CD4-positive, alpha-beta T cell treated with Interleukin-1 beta for 1 hour (primary cell): ENCODE measurements at places on chromosomes 1 and 21.

GRCh38 chr1:39466413-39467107 lies 24.9 kb upstream of the BMP8A start:
- no peak for DNase-seq

- no peak for DNase-seq
Observed at GRCh38 chr1:199490769-199491527, 536.6 kb upstream of the NR5A2 start.

DNA sequence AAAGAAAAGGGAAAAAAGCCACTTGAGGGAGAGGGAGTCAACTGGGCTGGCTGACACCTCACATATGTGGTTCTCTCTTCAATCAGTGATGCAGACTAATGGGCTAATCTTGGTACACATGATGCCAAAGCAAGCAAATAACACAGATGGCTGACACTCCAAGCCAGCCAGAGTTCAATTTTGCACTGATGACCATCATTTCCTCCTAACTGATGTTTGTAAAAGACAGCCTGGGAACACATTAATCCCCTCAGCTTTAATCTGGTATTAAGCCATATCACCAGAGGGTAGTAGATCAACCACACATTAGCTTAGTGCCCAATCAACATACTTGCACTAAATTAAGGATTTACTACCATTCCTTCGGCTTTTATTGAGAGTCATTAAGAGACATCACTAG lies 2.8 kb downstream of the VPS72 start:
- no peak for DNase-seq

GRCh38 chr1:55531644-55532043 lies 316.5 kb upstream of the USP24 start:
- no peak for DNase-seq

- peak; percentile 66 for DNase-seq
Observed at GRCh38 chr1:17207966-17208418, 3.1 kb downstream of the PADI1 start.

DNA sequence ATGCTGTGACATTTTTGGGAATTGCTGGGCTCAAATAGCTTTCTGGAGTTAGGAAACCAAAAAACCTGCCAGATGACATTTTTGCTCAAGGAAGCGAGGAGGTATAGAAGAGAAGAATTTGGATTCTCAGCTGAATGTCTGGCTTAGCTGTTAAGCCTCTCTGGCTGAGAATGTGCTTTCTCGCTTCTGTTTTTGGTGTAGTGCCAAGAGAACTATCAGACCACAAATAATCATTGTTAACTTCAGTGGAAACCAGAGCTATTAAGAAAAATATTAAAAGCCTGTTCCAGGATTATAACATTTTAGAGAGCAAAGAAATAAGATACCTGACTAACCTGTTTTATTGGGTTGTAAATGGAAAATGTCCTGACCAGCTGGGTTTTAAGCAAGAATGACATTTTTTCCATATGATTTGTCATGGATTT lies 39.5 kb upstream of the DIPK1A start:
- DNase-seq: no peak

DNA sequence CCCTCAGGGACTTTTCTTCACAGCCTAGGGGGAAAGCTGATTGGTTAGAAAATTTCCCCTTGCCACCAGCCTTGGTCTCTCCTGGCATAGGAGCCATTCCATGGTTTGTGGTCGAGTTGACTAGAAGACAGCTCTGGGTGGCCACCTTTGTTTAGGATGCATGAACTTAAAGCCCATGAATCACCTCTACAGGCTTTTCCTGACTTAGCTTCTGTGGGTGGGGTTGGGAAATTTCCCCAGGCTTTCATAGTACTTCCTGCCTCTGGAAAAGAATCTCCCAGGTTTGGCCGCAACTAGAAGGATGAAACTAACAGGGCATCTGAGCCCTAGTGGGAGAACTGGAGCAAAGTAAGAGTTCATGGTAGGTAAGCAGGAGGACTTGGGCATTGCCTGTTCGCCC lies 72.6 kb downstream of the SNRPE start:
- DNase-seq: no peak

GRCh38 chr1:4062992-4063391 lies 162.9 kb upstream of the C1orf174 start:
- DNase-seq: no peak

DNA sequence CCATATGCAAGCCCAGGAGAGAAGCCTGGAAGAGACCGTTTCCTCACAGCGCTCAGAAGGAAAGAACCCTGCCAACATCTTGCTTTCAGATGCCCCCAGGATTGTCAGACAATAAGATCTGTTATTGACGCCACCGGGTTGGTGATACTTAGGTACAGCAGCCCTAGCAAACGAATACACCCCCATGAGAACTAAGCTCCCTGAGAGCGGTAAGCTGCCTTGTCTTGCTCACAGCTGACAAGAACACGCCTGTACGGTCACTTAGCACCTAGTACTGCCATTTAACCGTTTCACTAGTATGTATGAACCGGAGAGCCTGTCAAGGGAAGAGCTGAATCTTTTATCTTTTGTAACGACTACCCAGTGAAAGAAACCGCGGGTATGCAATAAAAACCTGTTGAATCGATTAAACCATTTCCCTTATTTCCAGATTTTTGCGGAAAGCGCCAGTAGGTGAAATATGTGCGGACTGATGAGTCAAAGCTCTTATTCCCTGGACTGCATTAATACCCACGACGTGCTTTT lies 619 bp upstream of the ZBTB8B start:
- no peak for DNase-seq

GRCh38 chr1:48697066-48697707 lies 79.5 kb downstream of the BEND5 start:
- DNase-seq: peak; percentile 26

GRCh38 chr1:28160782-28161266 lies 15.7 kb downstream of the PTAFR start:
- DNase-seq: no peak

GRCh38 chr1:23537296-23537973 lies 6.4 kb upstream of the E2F2 start:
- no peak for DNase-seq

GRCh38 chr1:17286646-17287045 lies 21.4 kb upstream of the PADI4 start:
- no peak for DNase-seq

DNA sequence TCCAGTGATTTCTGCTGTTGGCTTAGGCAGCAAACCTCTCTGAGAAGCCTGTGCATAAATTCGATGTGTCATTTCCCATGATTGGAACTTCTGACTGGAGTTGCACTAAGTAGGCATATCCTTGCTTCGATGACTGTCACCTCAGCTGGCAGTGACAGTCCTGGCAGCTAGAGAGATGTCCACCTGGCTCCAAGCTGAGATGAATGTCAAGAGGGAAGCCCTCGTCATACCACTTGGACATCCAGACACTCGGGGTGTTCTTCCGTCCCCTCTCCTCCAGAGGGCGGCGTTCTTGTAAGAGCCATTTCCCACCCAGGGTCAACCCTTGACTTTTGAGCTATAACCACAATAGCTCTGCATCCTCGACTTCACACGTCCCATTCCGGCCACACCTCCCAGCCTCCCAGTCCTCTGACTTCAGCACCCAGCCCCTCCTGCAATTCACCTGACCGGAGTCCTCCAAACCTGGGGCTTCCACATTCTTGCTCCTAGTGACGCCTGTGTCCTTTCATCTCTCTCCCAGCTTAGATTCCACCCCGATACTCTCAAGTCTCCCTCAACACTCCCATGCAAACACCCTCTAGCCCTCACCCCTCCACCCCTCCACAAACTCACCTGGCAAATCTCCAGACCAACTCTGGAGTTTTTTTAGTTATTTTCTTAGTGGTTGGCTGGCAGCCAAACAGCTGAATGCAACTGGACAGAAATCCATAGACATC lies 17.3 kb downstream of the CA6 start:
- peak; percentile 48 for DNase-seq

DNA sequence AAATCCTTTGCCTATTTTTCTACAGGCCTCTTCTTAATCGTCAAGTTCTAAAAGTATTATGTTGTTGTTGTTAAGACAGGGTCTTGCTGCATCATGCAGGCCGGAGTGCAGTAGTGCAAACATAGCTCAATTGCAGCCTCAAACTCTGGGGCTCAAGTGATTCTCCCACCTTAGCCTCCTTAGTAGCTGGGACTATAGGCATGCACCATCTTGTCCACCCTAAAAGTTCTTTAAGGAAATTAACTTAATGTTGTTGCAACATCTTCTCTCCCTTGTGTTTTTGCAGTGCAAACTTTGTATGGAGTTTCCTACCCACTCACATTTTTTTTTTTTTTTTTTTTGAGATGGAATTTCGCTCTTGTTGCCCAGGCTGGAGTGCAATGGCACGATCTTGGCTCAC lies 4.1 kb upstream of the VHLL start:
- DNase-seq: no peak

GRCh38 chr1:15510611-15511405 lies 13.2 kb downstream of the CASP9 start:
- no peak for DNase-seq

GRCh38 chr1:94514095-94514727 lies 27.3 kb downstream of the F3 start:
- no peak for DNase-seq

DNA sequence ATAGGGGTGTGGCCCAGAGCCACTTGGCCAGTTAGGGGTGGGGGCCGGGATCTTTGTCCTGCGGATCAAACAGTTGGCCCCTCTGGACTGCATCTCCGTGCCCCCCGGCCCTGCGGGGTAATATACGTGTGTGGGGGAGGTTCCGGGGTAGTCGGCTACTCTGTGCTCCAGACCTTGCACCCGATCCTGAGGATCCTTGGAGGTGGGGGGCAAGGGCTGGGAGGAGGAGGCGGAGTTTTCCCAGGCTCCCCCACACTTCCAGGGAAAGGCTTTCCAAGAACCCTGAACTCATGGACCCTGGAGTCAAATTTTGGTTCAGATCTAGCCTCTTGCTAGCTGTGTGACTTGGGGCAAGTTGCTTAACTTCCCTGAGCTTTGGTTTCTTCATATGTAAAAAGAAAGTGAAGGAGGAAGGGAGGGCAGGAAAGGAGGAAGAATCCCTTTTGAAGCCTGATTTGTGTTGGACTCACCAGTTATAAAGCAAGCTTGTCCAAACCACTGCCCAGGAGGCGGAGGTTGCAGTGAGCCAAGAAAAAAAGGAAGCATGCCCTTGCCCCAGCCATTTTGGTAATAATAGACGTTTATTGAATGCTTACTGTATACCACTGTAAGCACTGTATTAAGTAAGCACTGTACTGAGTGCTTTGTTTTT lies 686 bp downstream of the MIIP start:
- DNase-seq: no peak

DNA sequence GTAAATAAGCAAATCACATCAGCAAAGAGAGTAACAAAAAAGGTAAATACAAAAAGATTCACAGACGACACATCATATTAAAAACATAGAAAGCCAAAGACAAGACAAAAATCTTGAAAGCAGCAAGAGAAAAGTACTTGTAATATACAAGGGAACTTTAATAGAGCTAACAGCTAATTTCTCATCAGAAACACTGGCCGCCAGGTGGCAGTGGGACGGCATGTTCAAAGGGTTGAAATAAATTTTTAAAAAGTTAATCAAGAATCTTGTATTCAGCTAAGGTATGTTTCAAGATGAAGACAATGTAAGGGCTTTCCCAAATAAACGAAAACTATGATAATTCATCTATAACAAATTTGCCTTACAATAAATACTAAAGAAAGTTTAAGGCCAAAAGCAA lies 358.1 kb downstream of the LRRIQ3 start:
- DNase-seq: no peak

GRCh38 chr21:37748351-37748750 lies 167.9 kb downstream of the KCNJ6 start:
- no peak for DNase-seq

DNA sequence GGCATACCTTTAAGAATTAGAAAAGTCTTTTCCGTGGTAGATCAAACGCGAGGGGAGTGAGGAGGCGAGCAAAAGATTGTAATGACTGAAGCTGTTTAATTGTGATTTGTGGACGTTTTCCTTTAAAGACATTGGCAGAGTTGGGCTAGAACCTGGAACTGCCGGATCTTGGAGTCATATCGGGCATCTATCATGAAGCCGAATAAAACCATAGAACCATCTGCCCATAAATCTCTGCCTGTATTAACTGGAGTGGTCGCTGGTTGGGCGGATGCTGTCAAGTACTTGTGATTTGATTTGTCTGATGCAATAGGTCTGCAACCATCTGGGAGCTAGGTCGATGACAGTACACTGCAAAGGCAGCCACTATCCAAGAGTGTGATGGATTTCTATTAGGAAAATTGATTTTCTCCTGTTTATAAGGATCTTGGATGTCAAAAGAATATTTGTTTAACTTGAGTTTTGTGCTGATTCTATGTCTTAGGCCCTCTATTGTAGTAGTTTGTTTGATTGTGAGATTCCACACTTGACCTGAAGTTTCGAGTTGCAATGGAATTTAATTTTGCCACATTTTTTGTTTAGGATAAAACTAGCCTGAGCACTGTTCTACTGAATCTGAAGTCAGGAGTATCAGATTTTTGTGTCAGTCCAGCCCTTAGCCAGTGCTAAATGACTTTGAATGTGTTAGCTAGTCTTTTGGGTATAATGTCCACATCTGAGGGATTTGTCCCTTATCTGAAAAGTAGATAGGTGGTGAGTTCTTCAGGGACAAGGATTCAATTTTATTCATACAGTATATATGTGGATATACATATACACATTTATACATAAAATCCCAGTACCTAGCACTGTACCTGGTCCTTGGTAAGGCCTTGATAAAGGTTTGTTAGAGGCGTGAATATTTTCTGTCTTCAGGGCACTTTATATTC lies 1.2 kb downstream of the SARS1 start:
- peak; percentile 29 for DNase-seq

- no peak for DNase-seq
Observed at GRCh38 chr1:151401125-151401788, 1.9 kb downstream of the PSMB4 start.
